ENCODE measurements at places on chromosomes 2 and 18.
A peak's percentile ranks its signal among the peaks of the same experiment; 100 is the strongest.

GRCh38 chr2:112938904-112939303 is 27.9 kb downstream of the IL37 start:
- no peak for DNase-seq

DNA sequence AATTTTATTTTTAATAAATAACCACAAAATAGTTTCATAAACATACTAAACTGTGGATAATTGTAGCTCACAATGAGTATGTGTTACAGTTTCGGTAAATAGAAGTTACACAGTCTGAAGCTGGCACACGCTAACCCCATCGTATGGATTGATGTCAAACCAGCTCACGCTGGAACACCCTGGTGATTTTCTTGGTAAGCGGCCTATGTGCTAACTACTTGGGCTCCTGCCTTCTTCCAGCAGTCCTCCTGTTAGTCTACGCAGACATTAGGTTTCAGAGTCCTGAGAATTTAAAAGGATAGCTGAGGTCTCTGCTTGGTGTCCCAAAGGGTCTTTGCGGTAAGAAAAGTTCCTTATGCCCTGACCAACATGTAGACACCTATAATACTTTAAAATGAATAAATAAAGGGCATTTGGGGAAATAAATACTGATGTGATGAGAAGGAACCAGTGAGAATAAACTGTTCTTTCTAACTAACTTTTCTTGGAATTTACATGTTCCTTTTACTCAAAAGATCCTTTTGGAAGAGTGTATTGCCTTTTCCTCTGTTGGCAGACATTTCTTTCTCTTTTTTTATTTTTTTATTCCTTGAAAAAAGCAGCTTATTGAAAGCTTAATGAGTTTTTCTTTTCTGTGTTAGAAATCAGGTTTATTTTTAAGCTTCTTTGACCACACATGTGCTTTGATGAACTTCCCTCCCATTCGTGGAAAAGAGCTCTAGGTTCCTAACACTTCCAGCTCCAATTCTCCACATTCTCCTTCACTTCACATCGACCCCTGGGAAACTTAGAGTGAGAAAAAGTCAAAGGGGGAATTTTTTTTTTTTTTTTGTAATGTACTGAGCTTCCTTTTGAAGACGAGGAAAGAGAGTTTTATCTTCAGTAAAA is 322.2 kb downstream of the IRS1 start:
- DNase-seq, result no peak

DNA sequence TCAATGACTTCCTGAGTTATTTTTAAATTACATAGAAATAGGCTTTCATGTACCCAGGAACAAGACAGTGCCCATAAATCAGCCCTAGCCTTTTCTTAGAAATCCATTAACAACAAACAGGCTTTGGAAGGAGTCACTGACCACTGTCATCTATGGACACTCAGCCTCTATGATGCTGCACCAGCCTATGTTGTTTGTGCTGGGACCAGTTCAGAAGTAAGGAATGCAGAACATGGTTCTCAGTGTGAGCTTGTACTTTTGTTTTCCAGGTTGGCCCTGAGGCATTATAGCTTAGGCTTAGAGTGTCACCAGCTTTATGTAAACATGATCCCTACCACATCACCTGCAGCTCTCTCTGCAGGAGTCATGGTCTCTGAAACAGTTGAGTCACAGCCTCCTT is 335.7 kb upstream of the CDH7 start:
- peak; percentile 18 for DNase-seq

GRCh38 chr2:10811517-10811916 is 1.1 kb downstream of the PDIA6 start:
- DNase-seq, result no peak

DNA sequence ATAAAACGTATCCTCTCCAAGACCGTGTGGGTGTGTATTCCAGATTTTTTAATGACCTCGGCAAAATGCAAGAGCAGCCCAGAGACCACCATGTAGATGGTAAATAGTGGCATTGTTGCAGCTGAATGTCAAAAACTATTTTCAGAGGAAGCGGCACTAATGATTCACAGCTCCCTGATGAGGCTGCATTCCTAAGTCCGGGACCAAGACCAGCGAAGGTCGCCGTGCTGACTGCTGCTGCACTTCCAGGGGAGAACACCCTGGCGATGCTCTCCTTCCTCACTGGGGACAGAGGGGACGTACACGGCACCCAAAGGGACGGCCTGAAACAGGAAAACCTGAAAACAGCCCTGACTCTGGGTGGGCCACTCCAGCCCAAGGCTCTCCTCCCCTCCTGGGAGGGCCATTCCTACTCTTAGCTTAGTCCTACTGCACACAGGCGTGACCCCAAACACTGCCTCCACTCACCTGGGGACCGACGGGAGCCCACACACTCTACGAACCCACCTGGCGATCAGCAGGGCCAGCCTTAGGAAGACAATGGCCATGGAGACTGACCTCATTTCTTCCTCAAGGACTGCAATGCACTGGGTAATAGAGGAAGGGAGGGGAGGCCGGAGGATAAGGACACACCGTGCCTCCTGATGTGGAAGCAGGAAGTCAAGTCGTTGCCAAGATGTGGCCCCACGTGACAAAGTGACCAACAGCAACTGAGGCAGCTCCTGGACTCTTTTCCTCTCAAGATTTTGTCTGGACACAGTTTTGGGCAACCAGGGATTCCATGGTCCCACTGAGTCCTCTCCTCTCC is 82.8 kb downstream of the ZNF516 start:
- no peak for DNase-seq

DNA sequence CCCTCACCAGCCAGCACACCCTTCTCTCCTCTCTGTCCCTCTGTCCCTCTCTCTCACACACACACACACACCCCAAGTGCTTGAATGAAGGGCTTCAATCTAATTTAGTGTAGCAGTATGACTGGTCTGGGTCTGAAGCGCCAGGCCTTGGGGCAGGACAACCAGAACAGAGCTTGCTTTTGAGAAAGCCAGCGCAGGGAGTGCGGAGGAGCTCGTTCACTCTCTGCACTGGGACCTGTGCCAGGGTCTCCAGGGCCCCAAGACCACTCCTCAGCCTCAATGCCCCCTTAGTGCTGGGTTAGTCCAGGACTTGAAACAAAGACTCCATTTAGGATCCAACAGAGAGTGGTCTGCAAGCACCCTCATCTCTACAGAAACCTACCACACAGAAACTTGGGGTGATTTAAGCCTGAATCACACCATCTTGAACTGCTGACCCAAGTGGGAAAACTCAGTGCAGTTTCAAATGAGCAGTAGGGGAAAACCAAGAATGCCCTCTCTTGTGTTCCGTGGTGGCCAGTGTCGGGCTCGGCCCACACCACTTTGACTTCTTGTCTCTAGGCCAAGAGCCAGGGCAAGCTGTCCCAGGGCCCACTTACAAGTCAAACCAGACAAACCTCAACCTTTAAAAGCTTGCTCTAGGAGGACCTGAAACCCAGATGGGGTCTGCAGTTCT is 66.6 kb upstream of the WIPF1 start:
- DNase-seq, result no peak

GRCh38 chr18:77073336-77074093 is 59.1 kb downstream of the MBP start:
- no peak for DNase-seq

- no peak for DNase-seq
Observed at GRCh38 chr2:17873021-17873420, 5.4 kb upstream of the KCNS3 start.

GRCh38 chr2:218501665-218502064 is 66.5 kb downstream of the USP37 start:
- no peak for DNase-seq

DNA sequence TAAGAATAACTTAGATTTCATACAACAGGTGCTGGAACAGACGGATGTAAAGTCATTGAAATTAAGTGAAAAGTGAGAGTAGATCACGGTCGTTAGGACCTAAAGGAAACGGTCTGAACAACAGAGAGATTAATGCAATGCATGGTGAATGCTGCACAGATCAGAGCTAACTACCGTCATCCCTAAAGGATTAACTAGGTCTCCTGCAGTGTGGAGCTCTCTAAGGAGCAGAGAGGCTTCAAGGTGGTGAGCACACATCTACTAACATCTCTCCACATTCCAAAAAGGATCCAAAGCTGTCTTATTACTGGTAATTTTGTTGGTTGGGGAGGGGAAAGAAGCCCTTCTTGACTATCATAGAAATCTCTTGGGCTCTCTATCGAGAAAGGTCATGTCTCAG is 75.3 kb downstream of the CABYR start:
- DNase-seq, result no peak

GRCh38 chr2:128365217-128365905 is 46.7 kb upstream of the HS6ST1 start:
- DNase-seq, result no peak

DNA sequence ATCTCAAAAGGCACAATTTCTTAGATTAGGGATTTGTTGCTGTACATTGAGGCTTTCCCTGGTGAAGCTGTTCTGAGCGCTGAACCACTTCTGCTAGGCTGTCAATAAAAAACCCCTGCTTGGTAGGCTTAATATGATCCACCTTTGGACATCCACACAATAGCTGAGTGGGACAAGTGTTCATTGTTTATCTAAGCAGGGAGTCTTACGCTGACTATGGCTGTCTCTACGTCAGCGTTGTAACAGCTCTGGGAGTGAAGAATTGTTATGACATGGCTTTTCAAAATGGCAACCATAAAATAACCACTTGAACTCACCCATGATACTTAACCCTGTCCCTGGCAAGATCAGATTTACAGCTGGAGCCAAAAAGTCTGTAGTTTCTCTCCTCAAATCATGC is 111.5 kb upstream of the SULT1C3 start:
- no peak for DNase-seq

- no peak for DNase-seq
Observed at GRCh38 chr18:9814431-9814830, 71.3 kb upstream of the TXNDC2 start.

DNA sequence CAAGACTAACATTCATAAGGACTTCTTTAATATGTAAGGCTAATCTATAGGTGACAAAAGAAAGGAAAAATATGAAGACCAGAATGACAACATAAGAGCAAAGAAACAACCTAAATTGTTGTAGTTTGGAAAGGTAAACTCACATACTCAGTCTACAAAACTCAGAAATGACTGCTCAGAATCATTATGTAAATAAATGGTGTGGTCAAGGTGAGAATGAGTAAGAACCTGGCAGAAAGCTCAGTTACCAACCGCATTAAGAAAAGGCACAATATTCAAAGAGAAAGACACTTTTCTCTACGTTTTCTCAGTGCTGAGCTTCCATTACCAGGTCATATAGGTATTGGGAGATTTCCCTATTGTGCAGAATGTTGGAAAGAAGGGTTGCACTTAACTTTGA is 15.8 kb downstream of the ATF2 start:
- DNase-seq, result no peak

DNA sequence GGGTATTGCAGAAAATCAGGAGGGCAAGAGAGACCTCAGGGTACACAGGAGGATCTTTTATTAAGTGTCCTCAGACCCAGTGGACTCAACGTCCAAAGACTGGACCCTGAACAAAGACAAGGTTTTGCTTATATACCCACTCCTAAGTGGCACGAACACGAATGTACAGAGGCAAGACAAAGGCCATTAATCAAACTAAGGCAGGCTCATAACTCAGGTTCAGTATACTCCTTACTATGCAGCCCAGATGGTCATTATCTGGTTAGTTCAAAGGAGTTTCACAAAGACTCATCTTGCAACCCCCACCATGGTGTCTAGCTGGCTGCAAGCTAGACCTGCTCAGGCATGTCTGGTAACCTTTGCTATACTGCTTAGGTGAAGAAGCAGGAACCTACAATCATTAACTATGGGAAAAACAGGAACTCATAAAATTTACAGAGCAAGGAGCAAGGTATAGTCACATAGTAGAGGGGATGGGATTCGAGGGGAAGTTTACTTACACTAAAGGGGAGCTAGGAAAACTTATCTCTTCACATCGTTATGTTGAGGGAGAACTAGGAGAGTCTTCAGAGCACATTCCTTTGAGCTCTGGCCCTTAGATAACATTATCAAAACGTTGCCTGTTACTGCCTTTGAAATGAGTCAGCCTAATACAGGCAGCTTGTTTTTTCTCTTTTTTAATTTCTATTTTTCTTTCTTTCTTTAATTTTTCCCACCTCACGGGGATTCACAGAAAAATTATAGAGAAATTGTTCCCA is 33.9 kb downstream of the SLC4A3 start:
- peak; percentile 73 for DNase-seq

DNA sequence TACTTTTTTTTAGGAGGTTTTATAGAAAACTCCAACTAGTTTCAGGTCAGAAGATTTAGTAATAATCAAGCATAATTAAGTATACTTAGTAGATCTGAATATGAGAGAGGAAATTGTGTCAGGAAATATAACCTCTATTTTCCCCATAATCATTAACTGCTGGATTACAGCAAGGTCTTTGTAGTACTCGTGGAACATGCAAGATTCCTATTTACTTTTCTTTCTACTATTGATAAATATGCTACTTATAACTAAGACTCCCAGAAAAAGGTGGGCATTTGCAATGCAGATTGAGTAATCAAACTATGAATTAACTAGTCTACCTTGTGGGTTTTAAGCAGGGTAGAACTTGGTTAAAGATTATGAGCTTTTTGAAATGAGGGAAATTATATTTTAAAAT is 570.1 kb downstream of the LRP1B start:
- DNase-seq, result no peak

Measured in epithelial cell of prostate (primary cell).